HFFc6 (cell line): ENCODE measurements at places on chromosomes 1 and 21.

DNA sequence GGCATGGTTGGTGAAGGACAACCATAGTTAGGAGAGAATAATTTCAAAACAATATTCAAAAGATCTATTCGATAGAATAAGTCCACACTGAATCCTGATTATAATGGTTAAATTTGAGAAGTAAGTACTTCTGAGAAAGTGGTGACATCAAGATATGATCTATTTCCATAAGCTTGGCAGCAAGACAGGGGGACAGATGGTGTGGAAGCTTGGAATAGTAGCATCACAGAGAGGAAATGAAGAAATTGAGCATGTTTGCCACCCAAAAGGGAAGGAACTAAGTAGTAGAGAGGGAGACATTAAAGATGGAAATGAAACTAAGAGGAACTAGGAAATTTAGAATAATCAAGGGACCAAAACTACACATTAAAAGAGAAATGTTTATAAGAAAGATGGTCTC, 94.5 kb downstream of the OLFM3 start:
- DNase-seq, result no peak

DNA sequence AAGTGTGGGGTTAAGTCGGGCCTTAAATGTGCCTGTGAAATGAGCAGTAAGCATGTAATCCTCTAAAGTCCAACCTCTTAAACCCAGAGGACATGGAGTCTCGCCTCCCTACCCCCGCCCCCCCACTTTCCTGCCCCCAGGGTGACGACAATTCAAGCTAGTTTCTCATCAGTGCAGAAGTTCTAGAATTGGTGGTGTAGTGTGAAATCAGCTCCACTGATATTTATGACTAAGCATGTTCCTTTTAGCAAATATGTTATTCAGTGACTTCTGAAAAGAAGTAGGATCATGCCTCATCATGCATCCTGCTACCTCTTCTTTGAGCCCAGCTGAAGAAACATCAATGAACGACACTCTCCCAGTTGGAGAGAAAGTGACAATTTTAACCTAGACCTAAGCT, 2.6 kb upstream of the ABCB10 start:
- DNase-seq, result no peak

DNA sequence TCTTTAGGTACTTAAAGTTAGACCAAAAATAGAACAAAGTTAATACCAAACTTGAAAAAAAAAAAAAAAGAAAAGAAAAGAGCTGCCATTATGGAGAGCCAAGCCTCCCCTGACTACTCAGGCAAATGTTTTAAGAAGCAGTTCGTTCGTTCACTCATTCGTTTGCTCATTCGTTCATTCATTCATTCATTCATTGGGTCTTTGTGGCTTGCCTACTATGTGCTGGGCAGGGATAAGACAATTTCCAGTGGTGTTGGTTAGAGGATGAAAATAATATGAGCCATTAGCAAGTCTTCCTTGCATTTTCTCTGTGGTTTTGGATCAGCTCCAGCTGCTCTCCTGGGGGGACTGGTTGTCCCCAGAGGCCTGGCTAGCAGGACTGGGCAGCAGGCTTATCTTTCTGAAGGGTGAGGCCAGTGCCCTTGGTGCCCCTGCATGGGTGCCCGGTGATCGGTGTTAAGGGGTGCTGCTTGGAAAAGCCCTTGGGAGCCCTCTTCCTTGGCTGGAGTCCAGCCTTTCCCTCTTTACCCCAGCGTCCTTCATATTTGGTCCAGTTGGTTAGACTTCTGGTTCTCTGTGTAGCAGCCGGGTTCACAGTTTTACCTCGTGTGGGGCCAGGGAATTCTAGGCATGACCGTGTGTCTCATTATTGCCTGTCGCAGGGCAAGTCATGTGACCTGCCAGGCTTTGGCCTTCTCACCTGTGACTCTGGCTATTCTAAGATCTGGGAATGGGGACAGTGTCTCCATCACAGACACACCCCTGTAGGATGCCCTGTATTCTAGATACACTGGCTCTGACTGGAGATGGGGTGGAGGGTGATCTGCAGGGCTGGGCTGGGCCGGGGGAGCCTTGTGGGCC, 32.8 kb downstream of the LHX4 start:
- DNase-seq, result no peak

- no peak for DNase-seq
Measured at GRCh38 chr1:5508669-5509330, 483.4 kb downstream of the NPHP4 start.

DNA sequence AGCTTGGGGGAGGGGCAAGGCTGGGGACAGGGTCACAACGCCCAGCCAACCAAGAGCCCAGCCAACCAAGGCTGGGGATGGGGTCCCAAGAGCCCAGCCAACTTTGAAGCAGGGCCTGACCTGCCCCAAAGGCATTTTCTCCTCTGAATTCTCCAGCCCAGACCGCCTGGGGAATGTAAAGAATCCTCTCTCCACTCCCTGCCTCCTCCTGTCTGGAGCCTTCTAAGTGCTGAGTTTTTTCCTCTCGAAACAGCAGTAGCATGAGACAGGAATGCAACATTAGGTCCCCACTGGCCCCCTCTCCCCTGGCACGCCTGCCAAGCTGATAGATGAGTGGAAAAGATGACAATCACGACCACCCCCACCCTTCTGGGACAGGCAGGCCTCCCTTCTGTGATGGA, 17.0 kb downstream of the C1orf198 start:
- peak; percentile 67 for DNase-seq

GRCh38 chr1:94329986-94330385, 88.2 kb upstream of the ABCD3 start:
- DNase-seq, result no peak

DNA sequence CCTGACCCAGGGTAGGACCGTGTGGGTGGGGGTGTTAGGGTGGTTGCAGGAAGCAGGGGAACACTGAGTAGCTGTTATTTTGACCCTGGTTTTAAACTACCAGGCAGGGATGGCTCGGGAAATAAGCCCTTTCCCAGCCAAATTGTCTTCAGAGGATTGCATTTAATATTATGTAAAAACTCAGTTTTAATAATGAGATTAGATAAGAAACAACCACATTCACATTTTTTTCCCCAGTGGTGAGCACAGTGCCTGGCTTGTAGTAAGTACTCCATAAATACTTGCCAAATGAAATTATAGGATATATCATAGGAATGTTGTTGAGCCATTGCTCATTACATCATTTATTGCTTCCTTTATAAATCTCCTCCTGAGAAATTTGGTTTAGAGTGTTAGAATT, 3.1 kb upstream of the ACP6 start:
- DNase-seq, result no peak

DNA sequence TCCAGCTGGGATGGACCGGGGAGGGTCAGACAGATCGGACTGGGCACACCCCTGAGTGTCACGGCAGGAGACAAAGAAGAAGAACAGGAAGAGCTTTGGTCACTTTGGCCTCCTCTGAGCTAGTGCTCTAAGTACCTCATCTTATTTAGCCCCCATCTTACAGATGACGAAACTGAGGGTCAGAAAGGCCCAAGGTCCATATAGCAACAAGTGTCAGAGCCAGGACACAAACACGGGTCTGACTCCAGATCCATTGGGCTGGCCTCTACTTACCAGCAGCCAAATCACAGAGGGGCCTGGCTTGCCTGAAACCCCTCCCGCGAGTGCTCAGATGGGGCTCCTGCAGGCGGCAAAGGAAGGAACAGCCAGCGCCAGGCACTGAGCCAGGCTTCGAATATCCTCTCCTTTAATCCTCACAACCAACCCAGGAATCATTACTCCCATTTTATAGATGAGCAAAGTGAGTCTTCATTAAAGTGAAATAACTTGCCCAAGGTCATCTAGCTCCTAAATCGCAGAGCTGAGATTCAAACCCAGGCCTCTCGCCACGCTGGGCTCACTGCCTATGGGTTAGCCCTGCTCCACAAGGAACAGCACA, 25.7 kb upstream of the SELENON start:
- no peak for DNase-seq

GRCh38 chr21:16377120-16377658, 647.4 kb downstream of the USP25 start:
- DNase-seq, result no peak

DNA sequence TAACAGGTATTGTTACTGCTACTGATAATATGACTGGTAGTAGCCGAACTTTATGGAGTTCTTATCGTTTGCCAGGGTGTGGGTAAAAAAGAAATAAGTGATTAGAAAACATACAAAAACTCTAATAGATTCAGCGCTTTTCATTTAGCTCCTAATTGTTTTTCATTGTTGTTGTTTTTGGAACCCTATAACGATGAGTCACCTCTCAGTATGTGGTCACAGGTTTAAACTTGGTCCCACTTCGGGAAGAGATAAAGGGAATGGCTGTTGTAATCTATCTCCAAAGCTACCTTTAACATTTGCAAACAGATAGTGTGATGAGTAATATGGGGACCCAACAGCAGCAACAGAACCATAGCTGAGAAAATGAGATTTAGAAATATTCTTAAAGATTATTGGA, 62.7 kb upstream of the BCL10 start:
- DNase-seq, result peak; percentile 41

- DNase-seq, result no peak
Measured at GRCh38 chr1:30780409-30780808, 22.8 kb upstream of the LAPTM5 start.

DNA sequence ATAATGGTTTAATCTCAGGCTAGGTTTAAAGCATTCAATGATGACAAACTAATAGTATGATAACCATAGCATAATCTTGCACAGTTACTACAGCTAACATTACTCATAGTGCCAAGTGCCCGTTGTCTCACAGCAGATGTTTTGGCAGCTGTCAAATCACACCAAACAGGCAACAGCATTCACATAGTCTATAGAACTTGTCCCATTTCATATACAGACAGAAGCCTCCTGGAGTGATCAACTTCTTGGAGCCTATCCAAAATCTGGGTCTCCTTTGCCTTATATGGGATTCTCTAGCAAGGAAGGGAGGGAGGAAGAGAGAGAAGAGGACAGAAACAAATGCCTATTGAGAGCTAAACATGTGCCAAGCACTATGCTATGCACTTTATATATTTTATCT, 250.6 kb upstream of the ZP4 start:
- DNase-seq, result no peak

- DNase-seq, result no peak
Measured at GRCh38 chr1:31926252-31926651, 11.9 kb downstream of the PTP4A2 start.

DNA sequence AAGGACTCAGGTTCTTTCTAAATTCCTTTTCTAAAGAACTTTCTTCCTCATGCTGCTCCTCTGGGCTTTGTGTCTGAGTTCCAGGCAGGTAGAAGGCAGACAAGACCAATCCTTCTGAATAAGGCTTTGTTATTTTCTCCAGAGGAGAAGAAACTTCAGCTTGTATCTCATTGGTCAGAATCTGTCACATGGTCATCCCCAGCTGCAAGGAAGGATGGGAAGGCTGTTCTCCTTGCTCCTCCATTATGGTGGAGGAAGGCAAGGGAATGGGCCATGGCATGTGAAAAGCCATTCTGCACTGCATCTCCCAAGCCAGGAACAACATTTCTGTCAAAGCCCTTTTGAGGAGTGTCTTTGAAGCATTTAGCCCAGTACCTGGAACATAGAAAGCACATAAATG, 50.6 kb upstream of the NTPCR start:
- no peak for DNase-seq

DNA sequence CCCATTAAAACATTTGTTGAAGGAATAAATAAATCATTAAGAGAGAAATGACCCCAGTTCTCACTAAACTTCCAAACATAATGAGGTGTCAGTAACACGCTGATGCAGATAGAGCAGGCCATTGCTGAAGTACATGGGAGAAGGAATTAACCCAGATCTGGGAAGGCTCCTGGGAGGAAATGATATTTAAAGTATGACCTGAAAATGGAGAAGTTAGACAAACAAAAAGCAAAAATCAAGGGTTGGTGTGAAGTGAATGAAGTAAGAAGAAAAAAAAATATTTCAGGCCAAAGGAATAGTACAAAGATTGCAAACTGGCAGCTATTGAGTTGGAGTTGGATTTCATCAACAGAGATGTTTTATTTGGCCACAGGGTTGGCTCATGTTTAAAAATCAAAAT, 71.4 kb downstream of the RGS2 start:
- DNase-seq, result no peak

DNA sequence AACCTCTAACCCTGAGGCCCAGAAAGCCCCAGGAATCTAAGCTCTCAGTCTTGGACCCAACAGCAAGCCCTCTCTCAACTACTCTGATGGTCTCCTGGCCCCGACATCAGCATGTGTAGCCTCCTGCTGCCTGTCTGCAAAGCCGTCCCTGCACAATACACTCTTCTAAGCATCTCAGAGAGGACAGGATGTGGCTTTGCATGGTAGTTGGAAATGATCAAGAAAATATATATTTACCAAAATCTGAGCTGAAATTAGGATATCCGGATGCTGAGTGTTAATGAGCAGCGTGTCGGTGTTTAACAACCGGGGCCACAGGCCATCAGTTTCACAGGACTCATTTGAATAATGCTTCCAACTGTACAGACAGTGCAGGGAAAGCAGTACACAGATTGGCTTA, 59.1 kb upstream of the SIM2 start:
- DNase-seq, result no peak

DNA sequence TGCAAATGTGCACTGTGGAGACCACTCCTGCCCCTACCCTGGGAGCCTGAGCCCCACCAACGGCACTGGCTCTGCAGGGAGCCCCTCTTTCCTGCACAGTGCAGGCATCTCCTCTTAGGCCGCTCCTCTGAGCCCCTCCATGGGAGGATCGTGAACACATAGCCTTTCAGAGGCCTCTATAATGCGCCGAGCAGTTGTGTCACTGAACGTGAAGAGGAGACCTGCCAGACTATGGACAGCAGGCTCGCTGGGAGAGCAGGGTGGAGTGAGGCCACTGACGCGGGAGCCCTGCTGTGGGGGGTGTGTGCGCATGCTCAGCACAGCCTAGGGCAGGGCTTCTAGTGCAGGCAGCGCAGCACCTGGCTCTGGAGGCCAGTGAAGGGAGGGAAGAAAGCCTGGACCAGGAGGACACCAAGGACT, 151.3 kb upstream of the COL6A1 start:
- no peak for DNase-seq

GRCh38 chr1:24898152-24898908, 31.7 kb downstream of the RUNX3 start:
- peak; percentile 17 for DNase-seq

DNA sequence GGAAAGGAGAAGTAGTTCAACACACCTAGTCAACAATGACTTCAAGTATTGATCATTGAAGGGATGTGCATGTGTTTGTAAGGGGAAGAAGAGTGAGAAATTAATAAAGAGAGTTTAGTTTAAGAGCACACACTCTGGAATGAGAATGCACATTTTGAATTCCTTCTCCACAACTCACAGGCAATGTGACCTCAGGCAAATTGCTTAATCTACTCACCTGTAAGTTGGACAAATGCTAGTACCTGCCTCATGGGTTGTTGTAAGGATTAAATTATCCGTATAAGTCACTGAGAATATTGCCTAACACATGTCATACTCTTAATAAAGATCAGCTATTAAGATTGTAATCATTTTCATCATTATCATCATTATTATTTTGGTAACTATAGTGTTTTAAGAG, 204.0 kb upstream of the NFIA start:
- DNase-seq, result no peak

DNA sequence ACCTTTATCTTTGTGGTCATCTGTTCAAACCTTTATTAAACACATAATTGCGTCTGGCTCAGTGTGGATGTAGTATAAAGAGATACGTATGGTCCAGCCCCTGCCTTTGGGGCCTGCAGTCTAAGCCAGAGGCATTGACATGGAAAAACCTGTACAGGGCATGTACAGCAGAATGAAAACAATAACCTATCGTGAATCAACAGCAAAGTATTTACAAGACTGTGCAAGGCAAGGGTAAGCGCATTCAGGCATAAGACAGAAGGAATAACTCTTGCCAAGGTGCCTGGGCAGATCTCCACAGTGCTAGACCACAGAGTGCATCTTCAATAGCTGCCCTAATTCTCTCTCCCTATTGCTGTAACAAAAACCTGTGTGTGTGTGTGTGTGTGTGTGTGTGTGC, 35.5 kb downstream of the KIRREL1 start:
- peak; percentile 68 for DNase-seq
